ENCODE measurements at places on chromosomes 2 and 18.

DNA sequence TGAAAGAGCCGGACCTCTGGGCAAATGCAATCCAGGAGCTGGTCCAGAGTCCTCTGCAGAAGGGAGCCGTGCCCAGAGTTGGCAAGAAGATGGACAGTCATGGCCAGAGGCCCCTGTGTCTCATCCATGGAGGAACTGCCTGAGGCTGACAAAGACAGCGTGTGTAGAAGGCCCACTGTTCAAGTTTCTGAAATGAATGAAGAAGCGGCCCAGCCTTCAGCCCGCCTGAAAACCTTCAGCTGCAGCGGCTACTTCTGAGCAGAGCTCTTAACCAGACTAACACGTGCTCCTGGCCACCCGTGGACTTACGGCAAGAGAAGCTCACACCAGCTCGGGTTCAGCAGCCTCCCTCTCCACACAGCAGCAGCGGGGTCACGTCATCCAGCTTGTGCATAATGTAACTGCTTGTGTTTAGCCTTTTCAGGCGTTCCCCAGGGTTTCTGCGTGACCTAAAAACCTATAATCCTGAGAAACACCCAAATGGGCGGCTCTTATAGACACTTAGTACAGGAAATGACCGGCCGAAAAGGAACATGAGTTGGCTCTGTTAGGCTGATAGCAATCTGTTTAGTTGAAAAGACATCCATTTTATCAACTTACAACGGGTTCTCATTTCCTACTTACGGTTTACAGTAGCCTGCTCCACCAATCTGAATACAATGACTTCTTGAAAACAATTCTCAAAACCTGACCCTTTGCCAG lies at the start of gene FAM124B:
TSS of gene FAM124B (minus strand) at position 467 of the 702 bp plus-strand sequence. CDS start at position 128, 339 bp downstream.
- no peak for DNase-seq

DNA sequence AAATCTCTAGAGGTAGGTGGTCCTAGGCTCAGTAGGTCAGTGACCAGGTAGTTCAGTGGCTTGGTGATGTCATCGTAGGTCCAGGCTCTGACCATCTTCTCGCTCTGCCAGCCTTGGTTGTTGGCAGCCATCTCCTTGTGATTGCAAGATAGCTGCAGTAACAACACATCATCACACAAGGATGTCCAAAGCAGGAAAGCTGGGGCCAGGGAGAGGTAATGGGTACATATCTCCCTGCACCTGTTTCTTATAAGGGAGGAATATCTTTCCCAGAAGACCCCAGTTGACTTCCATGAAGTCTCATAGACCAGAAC lies 60.5 kb downstream of the ANKRD44 start:
- no peak for DNase-seq

- DNase-seq = no peak
Observed at GRCh38 chr18:22005191-22005841, 164.1 kb upstream of the GATA6 start.

DNA sequence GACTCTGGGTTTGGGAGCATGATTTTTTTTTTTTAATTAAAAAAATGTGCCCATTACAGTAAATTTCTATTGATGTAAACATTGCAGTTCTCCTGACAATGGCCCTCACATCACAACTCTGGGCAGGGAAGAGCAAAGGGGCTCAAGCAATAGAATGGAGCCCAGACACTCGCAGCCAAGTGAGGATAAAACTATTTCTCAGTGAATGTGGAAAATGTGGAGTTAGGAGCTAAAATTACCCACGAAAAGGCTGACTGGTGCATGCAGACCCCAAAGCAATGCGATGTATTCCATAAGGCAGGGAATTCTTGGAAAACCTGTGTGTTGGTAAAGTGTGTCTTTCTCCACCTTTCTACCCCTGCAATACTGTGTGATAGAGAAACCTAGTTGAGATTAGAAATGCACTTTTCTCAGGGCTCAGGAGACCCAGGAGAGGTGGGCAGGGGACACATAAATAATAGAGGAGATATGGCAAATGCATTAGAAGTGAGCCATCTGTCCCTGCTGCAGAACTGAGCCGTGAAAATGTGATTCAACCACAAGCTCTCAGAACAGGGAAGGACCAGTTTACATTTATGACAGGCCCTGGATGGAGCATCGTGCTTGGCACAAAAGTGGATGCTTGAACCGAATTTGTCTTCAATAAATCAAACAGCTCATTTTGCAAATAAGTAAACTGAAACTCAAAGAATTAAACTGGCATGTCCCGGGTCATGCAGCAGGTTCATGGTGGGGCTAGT lies 100.1 kb downstream of the MYCN start:
- DNase-seq = no peak

- DNase-seq = no peak
Observed at GRCh38 chr2:201228912-201229290, 31.4 kb upstream of the CASP8 start.

GRCh38 chr2:65054749-65055421 lies 1.3 kb upstream of the CEP68 start:
- DNase-seq = no peak

DNA sequence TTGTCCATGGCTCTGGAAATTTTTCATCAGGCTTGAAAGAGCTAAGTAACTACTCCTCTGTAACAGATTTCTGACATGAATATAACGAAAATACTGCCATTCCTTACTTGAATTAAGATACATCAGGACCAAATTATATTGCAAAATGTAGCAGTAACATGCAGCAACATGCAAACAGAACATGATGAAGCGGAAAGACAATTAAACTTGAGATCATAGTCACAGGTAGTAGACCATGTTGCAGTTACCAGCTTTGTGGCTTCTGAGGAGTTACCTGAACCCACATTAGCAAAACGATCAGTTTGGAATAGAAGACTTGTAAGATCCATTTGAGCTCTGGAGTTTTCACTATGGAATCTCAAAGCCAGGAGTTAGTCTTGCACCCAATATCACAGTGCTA lies 76.2 kb downstream of the MREG start:
- no peak for DNase-seq

GRCh38 chr2:137249463-137250130 lies 484.3 kb downstream of the THSD7B start:
- DNase-seq = no peak

DNA sequence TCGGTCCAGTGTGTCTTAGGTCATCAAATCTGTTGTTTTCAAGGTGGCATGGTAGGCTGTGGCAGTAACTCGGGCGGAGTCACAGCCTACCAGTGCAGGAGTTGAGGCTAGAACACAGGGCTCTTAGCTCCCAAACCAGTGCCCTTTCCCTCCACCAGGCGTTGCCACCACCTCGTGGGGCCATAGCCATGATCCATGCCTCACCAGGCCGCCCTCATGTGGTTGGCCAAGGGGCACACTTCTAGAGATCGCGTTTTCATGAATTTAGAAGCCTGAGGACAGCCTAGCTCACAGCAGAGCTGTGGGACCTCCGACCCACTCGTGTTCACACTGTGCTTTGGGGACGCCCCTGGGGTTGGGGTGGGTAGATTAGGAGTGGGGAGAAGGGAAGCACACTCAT lies 10.6 kb downstream of the SEC11C start:
- DNase-seq = no peak

DNA sequence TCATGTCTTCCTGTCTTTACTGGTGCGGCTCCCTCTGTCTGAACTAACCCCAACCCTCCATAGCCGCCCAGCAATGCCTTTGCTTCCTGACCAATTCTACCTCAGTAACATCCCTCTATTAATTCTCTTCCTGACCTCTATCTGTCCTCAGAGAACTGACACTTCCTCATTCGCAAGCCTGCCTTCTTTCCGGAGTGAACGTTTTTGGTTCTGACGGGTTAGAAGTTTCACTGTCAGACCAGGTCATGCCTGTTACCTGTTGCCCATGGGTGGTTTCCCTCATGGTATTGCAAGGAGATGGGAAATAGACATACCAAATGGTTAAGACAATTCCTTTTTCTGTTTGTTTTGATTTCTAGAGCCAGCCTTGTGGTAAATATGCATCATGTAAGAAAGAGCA lies 453.4 kb upstream of the SLC14A2 start:
- no peak for DNase-seq

DNA sequence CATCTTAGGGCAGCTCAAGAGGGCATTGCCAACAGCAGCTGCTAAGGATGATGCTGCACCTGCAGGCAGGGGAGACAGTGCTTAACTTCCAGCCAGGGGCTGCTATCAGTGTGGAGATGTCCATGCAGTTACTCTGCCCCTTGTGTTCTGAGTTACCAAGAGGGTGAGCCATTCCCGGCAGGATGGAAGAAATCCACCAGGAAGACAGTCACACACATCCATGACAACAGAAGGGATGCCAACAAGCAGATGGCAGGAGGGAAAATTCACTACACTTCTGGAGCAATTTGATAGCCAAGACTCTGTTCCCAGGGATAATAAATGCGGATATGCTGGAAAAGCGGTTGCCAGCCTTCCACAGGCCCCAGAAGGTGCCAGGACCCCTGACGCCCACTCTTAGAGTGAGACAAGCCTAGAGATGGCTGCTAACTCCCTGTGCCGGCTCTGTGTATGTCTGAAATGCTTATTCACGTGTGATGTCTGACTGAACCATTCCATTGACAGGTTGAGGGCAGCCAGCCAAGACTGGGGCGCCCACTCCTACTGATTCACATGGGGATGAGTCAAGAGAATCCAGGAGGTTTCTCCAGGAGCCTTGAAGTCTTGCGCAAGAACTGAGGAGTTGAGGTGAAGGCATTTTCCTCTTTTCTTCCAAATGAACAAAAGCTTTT lies 24.5 kb downstream of the LOXHD1 start:
- DNase-seq = peak; percentile 88

DNA sequence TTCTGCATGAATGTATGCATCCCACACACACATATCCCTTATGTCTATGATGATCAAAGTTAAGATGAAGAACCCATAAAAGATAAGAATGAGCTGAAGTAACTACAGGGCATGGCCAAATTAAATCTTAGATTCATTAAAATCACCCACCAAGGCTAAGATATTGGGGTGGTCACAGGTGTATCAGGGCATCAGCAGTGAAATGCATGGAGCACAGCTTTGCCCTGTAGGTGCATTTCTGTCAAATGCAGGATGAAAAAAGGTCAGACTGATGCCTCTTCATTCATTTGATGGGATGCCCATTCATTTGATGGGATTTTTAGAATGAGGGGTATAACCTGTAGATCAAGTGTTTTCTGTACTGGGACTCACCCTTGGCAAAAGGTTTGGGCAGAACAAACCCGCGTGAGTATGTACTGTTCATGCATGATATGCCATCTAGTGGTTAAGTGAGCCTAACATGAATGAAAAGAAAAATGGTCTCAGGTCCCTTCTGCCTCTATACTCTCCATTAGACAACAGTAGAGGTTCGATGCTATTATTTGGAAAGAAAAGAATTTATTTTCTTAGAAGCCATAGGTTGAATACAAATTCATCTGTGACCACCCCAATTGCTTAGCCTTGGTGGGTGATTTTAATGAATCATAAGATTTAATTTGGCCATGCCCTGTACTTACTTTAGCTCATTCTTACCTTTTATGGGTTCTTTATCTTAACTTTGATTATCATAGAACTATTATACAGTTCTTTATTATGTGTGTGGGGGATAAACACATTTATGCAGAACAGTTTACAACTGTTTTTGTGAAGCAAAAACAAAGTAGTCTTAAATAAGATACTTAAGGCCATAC lies 43.2 kb upstream of the NOSTRIN start:
- no peak for DNase-seq

DNA sequence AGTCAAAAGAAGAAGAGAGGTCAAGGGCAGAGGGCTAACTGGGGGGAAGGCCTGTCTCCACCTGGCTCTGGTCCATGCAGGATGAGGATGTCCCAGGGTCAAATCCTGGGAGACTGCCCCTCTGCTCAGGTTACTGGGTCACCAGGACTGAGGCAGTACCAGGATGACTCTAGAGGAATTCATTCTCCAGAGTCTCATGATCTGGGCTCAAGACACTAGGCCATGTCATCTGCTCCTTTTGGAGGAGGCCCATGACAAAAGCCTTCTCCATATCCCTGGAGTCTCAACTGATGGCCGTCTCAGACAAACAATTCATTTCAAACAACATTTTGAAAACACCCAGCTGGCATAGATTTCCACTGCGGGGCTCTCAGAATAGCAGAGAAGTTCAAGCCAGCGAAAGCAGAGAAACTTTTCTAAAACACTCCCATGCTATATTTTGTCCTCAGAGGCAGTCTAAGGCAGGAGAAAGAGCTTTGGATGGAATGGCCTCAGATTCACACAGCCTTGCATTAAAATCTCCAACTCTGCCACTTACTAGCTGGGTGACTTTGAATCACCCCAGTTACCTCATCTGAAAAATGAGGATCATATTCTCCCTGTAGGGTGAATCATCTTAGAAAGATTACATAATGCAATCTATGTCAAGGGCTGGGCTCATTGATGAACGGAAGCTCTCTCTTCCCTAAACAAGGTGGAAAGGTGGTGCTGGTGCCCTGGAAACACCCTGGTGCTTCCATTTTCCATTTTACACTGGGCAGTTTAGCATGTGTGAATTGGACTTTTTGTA lies 48.8 kb upstream of the LCLAT1 start:
- no peak for DNase-seq

- no peak for DNase-seq
Observed at GRCh38 chr18:41113885-41114482, 841.0 kb upstream of the PIK3C3 start.

DNA sequence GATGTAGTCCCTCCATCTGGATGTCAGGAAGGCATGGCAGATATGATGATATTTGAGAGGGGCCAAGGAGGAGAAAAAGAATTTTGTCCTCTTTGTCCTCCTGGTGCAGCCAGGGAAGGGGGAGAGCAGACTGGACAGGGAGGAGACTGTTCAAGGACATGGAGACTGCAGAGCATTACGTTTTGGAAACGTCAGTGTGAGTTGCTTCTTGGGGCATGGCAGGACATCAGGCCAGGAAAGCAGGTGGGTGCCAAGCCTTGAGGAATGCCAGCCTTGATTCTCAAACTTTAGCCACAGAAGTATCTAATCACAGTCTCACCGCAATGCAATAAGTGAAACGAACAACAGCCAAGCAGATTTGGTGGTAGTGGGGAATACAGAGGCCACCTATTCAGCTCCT lies 66.2 kb downstream of the BMP10 start:
- no peak for DNase-seq

- DNase-seq = no peak
Observed at GRCh38 chr2:218642786-218643185, 16.6 kb downstream of the ZNF142 start.

DNA sequence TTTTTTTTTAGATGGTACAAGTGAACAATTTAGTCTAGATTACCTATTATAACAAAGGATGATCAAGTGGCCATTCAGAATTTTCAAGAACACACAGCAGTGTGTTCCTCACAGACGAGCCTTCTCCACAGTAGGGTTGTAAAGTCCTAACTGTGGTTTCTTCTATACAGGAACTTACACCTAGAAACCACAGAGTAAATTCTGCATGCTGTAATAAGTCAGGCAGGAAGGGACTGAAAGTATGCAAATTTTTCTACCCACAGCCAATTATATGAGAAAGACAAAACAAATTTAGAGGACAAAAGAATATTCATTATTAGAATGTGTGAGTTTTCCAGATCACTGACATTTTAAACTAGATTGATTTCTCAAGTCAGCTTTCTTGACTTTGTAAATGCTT lies 99.5 kb downstream of the RBMS1 start:
- DNase-seq = no peak

DNA sequence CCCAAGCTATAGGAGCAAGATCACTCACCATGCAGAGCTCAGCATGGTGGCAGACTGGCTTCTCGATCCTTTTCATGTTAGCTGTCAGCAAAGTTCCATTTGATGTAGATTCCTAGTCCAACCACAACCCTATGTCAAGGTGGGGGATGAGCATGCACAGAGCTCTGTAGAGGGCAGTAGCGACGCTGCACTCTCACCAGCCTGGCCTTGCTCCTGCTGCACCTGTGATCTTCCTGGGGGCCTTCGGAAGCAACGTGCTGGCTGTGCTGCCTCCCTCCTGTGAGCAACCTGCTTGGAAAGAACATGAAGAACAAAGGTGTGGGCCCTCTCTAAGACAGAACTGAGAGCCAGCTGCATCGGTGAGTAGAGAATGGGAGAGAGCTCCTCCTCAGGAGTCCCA lies 479.4 kb upstream of the MYT1L start:
- DNase-seq = no peak

Data from COLO829 (cell line).